ENCODE measurements at places on chromosomes 12 and 14.
A peak's percentile ranks its signal among the peaks of the same experiment; 100 is the strongest.

GRCh38 chr12:110790301-110790700, 47.6 kb upstream of the PPP1CC start:
- DNase-seq = no peak

DNA sequence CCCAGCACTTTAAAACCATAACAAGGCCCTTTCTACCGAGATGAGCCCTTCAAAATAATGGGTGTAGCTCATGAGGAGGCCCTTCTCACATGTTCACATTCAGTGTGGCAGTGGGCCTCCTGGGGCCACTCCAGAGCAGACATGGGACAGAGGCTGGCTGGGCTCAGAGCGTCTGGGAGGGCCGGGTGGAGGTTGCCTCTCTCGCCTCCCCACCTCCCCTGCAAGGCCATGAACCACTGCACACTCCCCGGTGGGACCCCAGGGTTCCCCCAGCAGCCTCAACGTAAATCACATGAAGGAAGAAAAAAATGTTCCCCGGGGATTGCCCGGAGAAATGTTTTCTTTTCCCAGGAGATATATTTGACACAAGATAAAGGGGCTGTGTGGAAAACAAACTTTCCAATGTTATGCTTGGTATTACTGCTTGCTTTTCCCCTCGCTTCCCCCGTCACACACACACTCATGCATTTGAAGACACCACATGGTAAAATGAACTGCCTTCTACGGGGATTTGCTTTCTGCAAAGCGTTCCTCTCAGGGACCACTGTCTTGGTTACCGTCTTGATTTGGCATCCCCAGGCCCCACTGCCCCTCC, 190.7 kb upstream of the CCND2 start:
- no peak for DNase-seq

GRCh38 chr12:95182868-95183415, 34.3 kb downstream of the FGD6 start:
- DNase-seq = peak; percentile 41

DNA sequence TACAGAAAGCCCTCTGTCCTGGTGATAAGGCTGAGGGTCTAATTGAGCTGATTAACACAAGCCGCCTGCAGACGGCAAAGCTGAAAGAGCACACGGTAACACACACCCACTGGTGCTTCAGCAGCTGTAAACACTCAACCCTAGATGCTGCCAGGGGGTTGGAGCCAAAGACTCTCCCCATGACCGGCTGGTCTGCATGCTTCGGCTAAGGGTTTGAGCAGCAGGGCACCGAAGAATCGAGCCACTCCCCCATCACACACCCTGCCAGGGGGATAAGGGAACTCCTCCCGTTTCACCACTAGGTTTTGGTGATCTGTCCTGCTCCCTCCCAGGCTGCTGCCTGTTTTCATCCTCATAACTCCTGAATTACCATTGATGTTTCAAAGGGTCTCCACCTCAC, 141.0 kb upstream of the OVCH1 start:
- no peak for DNase-seq

GRCh38 chr12:131126662-131127173, 173.0 kb downstream of the ADGRD1 start:
- DNase-seq = no peak

- peak; percentile 47 for DNase-seq
Measured at GRCh38 chr12:92786045-92786444, 83.3 kb downstream of the PLEKHG7 start.

GRCh38 chr14:52049721-52050588, 18.9 kb downstream of the NID2 start:
- DNase-seq = no peak

DNA sequence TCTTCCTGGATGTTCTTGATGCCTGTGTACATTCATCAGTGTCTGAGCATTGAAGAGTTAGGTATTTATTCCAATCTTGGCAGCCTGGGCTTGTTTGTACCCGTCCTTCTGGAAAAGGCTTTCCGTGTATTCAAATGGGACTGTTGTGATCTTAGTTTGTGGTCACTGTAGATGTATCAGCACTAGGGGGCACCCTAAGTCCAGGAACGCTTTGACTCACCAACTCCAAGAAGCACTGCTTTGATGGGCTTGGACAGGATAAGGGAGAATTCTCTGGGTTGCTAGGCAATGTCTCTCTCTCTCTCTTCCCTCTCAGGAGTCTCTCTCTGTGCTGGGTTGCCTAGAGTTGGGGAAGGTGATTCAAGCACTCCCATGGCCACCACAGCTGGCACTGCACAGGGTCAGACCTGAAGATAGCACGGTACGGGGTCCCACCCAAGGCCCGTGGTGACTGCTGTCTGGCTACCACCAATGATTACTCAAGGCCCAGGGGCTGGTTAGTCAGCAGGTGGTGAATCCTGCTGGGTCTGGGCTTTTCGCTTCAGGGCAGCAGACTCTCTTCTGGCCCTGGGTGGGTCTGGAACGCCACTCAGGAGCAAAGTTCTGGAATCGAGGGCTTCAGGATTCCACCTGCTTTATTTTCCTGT, 211.1 kb upstream of the RGS6 start:
- peak; percentile 63 for DNase-seq

DNA sequence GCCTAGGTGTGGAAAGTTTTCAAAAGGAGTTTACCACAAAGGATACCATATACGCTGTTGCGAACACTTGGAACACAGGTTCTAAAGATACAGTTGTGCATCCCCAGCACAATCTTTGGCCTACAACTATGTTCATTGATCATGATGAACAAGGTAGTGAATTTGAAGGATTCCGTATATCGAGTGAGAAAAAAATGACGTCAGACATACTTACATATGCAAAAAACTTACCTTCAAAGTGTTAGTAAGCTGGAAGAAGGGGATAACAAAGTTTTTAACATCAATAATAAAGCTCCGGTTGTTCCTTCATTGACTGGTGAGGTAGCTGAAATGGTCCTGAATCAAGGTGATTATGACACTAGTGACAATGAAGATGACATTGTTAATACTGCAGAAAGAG, 133.9 kb upstream of the PDE3A start:
- DNase-seq = no peak

DNA sequence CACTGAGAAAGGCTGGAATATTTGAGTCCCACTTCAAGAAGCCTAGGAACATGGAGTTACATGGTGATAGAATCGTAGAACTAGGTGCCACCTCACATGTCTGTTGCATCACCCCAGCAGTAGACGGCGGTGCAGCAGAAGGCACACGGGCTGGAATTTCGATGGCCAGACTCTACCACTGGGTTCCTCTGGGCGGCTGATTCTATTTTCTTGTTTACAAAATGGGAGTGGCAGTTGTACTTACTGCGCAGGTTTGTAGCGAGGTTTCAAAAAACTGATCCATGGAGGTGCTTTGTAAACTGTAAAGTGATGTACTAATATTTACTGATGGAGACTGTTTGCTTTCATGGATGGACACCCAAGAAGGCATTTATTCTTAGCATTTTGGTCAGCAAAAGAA, 45.7 kb downstream of the WDR20 start:
- DNase-seq = no peak

DNA sequence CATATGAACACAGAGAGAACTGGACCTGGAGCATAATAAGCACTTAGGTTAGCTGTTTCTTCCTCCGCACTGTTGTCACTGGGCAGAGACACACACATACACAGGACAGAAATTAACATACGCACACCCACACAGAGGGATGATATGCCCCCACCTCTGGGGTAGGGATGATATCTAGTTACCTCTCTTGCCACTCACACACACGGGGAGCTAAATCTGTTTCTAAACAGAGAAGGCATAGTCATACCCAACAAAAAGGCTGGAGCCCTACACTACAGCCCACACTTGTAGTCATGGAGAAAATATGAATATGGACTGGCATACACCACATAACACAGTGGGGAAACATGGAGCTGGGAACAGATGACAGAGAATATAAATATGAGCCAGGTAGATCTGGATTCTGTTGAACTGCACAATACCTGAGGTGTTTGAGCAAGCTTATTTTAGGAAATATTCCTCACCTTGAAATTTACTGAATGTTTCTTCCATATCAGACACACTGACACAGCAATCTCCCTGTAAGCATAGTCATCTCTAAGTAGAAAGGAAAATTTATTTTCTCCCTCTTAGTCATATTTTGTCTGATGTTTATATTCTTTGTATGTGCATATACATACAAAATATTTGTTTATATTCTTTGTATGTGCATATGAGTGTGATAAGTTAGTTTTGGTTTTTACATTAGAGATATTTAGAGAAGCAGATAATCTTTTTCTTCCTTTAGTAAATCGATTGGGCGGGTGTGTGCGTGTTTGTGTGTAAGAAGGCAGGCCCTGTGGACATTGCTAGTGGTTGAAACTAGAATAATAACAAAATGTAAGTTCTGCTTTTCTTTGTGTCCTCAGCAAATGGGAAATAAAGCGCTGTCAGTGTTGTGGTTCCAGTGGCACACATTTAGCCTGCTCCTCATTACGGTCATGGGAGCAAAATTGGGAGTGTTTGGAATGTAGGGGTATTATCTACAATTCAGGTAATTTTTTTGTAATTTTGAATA, 20.9 kb upstream of the SCFD1 start:
- DNase-seq = no peak

GRCh38 chr14:79602045-79602444, 609.3 kb downstream of the DIO2 start:
- DNase-seq = no peak

DNA sequence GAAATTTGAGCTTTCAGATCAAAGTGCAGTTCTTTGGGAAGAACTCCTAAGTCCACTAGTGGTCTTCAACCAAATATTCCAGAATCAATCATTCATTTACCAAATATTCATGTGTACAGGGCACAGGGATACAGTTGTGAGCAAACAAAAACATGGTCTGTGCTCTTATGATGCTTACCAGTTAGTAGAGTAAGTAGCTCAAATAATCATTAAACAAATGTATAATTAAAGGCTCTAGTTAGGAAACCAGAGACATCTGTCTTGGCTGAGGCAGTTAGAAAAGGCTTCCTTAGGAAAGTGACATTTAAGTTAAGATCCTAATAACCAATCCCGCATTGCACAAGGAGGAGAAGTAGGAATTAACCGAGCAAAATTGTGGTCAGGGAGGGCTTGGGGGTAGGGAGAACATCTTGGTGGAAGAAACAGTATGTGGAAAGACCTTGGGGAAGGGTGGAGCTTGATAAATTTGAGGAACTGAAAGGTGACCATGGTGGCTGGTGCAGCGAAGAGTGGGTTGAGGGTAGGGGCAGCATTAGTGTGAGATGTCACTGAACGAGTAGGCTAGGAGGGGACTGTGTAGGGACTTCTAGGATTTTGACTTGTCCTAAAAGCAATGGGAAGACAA, 40.0 kb downstream of the PEBP1 start:
- no peak for DNase-seq

- DNase-seq = peak; percentile 77
Measured at GRCh38 chr12:16583969-16584745, 21.8 kb downstream of the LMO3 start.

GRCh38 chr12:119177724-119178380, 879 bp upstream of the HSPB8 start:
- DNase-seq = no peak

GRCh38 chr14:105323663-105324062, 9.1 kb downstream of the PACS2 start:
- DNase-seq = no peak

- no peak for DNase-seq
Measured at GRCh38 chr12:67088401-67089118, 180.6 kb upstream of the CAND1 start.

- DNase-seq = no peak
Measured at GRCh38 chr14:44165936-44166335, 341.1 kb downstream of the FSCB start.

GRCh38 chr12:9687228-9687627, 17.7 kb downstream of the CLEC2D start:
- peak; percentile 84 for DNase-seq

GRCh38 chr12:59937148-59937547, 341.3 kb downstream of the SLC16A7 start:
- no peak for DNase-seq

DNA sequence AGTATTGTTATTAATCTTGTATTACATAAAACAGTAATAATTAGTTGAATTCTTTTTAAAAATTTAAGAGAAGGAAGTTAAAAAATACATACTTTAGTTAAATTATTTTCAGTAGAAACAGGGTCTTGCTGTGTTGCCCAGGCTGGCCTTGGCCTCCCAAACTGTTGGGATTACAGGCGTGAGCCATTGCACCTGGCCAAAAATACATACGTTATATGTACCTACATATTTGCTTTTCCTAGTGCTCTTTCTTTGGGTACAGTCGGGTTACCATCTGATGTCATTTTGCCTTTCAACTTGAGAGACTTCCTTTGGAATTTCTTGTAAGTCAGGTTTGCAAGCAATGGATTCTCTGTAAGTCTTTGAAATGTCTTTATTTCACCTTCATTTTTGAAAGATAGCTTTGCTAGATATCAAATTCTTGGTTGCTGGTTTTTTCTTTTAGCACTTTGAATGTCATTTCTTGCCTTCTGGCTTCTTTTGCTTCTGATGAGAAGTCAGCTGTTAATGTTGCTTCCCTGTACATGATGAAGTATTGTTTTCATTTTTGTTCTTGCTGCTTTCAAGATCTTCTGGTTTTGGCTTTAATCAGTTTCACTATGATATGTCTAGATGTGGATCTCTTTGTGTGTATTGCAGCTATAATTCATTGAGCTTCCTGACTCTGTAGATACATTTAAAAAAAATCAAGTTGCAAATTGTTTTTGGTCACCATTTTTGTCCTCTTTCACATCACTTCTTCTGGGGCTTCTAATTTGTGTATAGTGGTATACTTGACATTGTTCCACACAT, 84.4 kb downstream of the SPATS2 start:
- no peak for DNase-seq

GRCh38 chr12:26017484-26018211, 59.2 kb downstream of the RASSF8 start:
- peak; percentile 41 for DNase-seq

DNA sequence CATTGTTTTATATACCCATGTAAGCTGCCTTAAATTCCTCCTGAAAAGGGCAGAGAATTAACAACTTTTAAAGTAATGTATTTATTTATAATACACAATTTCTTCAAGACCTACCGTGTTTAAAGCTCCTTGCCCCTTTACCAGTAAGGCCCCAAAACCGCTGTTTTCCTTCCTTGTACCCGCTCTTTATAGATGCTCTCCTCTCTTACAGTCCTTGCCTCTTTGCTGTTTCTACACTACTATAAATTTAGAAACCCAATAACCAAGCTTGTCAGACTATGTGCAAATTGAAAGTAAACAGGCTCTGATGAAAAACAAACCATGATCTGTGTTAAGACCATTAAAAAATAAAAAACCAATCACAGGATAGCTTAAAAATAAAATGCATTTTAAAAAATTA, 3.9 kb downstream of the MPHOSPH9 start:
- no peak for DNase-seq

GRCh38 chr12:20018406-20018805, 349.9 kb upstream of the PDE3A start:
- no peak for DNase-seq

DNA sequence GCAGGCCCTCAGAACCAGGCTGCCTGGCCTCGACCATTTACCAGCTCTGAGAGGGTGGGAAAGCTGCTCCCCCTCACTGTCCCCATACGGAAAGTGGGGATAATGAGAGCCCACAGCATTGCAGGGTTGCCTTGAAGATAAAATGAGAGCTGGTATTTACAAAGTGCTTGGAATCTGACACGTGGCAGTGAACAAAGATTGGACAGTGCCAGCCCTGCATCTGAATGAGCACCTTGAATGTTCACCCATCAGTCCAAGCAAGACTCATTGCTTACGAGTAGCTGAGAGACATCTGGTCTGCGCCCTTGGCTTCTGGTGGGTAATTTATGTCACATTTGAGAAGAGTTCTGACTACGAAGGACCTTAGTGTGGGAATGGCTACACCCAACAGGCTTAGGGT, 67.5 kb downstream of the CLMN start:
- DNase-seq = no peak

Measured in HCEC 1CT (cell line).